ENCODE measurements at places on chromosomes 7 and 10. TPM values are rescaled to one million over a fixed set of nuclear protein-coding genes. Genes with fewer than 3 reads are reported as not detected.

TMEM176B gene
- total RNA-seq = 47.4 TPM

LOXL4 gene
- total RNA-seq = 6.7 TPM

CYP26C1 gene
- not detected for total RNA-seq

TMEM236 gene
- total RNA-seq = 1.8 TPM

OR2A5 gene
- total RNA-seq = not detected

TAS2R5 gene
- 2.5 TPM for total RNA-seq

GRID1 gene
- 0.66 TPM for total RNA-seq

NPC1L1 gene
- 0.83 TPM for total RNA-seq

LIPK gene
- not detected for total RNA-seq

GLRX3 gene
- 48.2 TPM for total RNA-seq

PPP1R17 gene
- not detected for total RNA-seq

BHLHA15 gene
- total RNA-seq = not detected

STN1 gene
- 20.5 TPM for total RNA-seq

ZRANB1 gene
- 41.0 TPM for total RNA-seq

CHST15 gene
- total RNA-seq = 57.9 TPM

GPNMB gene
- 101 TPM for total RNA-seq

NRP1 gene
- total RNA-seq = 46.0 TPM

SUN3 gene
- not detected for total RNA-seq

KCNMA1 gene
- 427 TPM for total RNA-seq

HOXA6 gene
- total RNA-seq = 4.3 TPM

GUSB gene
- 17.6 TPM for total RNA-seq

CXCL12 gene
- 79.6 TPM for total RNA-seq

SLC16A9 gene
- total RNA-seq = 0.36 TPM

SPDYE6 gene
- not detected for total RNA-seq

NME8 gene
- not detected for total RNA-seq

AS3MT gene
- total RNA-seq = 5.0 TPM

PODXL gene
- total RNA-seq = 15.8 TPM

SAP25 gene
- 2.5 TPM for total RNA-seq

H2BK1 gene
- not detected for total RNA-seq

MINDY3 gene
- 39.2 TPM for total RNA-seq

SPDYE5 gene
- total RNA-seq = not detected

NUTM2B gene
- total RNA-seq = not detected

RBP3 gene
- not detected for total RNA-seq

ASAH2 gene
- total RNA-seq = 0.14 TPM

COL17A1 gene
- not detected for total RNA-seq

AVL9 gene
- total RNA-seq = 25.0 TPM

SLC35G1 gene
- 4.6 TPM for total RNA-seq

NUDT13 gene
- 3.7 TPM for total RNA-seq

FBH1 gene
- total RNA-seq = 68.7 TPM

SHTN1 gene
- total RNA-seq = 5.8 TPM

TASOR2 gene
- total RNA-seq = 56.6 TPM
